Pulmonary artery endothelial cell (primary cell): ENCODE measurements at places on chromosomes 1 and 21. TPM values are rescaled to one million over a fixed set of nuclear protein-coding genes. Genes with fewer than 3 reads are reported as not detected.

LHX8 gene
- total RNA-seq, result not detected in 2 replicates

NEGR1 gene
- total RNA-seq, result 12.4 and 13.3 TPM in 2 replicates

FCER1G gene
- 0.26 and 0.49 TPM in 2 replicates for total RNA-seq

RAB7B gene
- 0.25 and 0.59 TPM in 2 replicates for total RNA-seq

KCND3 gene
- total RNA-seq, result under 0.01 TPM in 2 replicates

DNA sequence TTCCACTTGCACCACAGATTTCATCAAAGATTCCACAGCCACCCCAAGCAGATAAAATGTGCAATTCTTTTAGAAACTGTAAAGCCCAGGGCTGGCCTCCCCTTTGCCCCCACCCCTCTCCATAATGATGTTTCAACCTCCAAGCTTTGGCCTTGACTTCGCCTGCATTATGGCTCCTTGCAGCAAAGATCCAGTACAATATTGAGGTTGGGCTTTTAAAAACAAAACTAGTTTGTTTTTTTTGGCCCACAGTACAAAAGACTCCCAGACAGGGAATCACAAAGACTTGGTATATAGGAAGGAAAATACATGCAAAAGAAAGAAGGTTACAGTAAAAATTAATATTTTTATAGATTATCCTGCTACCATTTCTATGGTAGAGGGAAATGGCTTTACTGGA, 356.5 kb upstream of the PTBP2 start:
- DNase-seq, result no peak

GRCh38 chr1:87930796-87931195, 602.1 kb downstream of the LMO4 start:
- DNase-seq, result no peak

DNA sequence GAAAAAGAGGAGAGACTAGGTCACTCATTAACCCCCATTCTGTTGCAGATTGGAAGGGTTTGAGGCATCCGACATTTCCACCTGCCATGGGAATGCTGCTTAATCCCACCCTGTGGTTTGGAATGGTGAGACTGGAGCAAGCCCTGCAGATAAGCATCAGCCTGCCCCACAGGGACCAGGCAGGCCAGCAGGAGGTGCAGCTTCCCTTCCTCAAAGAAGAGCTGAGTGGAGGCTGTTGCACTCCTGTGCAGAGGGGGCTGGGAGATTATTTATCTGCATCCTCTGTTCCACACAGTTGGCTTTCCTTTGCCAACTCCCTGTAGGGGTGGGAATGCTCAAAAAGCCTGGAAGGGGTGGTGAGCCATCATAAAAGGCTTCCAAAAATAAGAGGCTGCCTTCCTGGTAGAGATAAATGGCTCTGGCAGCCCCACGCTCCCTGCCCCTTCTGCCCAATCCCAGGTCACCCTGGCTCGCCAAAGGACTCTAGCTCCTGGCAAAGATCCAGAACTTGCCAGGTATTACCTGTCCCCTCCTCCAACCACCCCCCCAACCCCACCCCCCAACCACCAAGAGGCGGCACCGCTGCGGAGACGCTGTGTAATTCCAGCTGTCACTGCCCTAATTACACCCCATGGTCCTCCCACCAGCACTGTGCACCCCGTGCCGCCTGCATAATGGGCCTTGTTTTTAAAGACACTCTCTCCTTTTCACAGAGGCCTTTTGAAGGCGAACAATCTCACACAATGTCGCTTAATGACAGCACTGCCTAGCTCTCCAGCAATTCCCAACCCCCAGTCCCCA, 83.0 kb upstream of the ZC3H12A start:
- DNase-seq, result no peak

- no peak for DNase-seq
These were observed 10.2 kb downstream of the JAK1 start for GRCh38 chr1:64956010-64956640.

DNA sequence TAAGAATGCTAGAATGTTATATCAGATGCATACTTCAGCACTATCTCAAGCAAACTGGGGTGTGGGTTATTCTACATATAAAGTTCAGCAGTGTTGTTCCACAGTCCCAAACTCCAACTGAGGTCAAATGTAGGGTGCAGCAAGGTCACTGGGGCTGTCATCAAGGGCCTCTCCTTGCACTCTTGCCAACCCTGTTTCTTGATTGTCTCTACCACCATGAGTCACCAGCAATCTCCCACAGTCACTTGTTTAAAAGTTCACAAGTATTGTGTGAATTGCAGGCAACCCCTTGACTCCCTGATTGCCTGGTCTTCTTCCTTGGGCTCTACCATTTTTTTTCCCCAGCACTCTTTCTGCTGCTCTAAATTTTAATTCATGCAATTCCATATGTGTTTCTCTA, 10.6 kb downstream of the METTL18 start:
- no peak for DNase-seq

- DNase-seq, result no peak
These were observed 19.2 kb downstream of the NFIA start for GRCh38 chr1:61101536-61101935.

- no peak for DNase-seq
These were observed 1.6 kb downstream of the TXLNA start for GRCh38 chr1:32181065-32181464.

DNA sequence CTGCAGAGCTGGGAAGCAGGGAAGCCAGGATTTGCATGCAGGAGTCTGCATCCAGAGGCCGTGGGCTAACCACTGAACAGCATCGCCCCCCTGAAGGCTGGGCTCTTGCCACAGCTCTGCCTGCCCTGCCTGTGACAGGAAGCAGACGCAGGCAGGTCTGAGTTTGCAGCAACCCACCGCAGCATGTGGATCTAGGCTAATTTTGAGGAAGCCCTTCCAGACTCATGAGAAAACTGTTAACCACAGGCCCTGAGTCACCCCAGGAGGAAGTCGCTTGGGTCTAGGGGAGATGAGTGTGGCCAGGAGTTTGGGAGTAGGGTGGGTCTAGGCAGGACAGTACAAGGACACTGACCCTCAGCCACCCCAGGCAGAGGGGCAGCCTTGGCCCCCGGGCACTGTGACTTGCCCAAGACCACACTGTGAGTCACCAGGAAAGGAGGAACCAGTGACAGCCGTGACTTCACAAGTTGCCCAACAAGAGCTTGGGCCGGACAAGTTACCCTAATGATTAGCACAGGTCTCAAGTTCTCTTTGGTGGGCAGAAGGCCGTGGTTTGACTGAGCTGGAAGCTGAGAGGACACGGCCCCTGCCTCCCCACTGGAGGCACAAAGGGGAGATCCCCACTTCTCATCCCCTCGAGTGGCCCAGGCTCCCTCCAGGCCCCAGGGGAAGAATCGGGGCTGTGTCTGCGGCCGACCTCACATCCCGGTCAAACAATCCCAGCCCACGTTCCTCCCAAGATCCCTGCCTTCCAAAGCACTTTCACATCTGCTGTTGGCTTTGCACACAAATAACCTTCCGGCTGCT, 826 bp downstream of the LAPTM5 start:
- no peak for DNase-seq
